Endothelial cell (in vitro differentiated cells): ENCODE measurements at places on chromosomes 12 and 14.

GRCh38 chr14:51071857-51072256 lies 23.0 kb downstream of the TRIM9 start:
- no peak for DNase-seq

GRCh38 chr14:100147691-100148464 lies 11.6 kb downstream of the DEGS2 start:
- DNase-seq, result no peak

GRCh38 chr12:116391501-116391900 lies 114.0 kb upstream of the MED13L start:
- DNase-seq, result no peak

GRCh38 chr12:121748571-121749265 lies 36.2 kb downstream of the TMEM120B start:
- DNase-seq, result no peak

- DNase-seq, result no peak
Measured at GRCh38 chr14:42572032-42572431, 965.4 kb downstream of the LRFN5 start.

- no peak for DNase-seq
Measured at GRCh38 chr12:120037851-120038250, 48.8 kb downstream of the BICDL1 start.

- no peak for DNase-seq
Measured at GRCh38 chr12:38162708-38163441, 153.7 kb upstream of the ALG10B start.

DNA sequence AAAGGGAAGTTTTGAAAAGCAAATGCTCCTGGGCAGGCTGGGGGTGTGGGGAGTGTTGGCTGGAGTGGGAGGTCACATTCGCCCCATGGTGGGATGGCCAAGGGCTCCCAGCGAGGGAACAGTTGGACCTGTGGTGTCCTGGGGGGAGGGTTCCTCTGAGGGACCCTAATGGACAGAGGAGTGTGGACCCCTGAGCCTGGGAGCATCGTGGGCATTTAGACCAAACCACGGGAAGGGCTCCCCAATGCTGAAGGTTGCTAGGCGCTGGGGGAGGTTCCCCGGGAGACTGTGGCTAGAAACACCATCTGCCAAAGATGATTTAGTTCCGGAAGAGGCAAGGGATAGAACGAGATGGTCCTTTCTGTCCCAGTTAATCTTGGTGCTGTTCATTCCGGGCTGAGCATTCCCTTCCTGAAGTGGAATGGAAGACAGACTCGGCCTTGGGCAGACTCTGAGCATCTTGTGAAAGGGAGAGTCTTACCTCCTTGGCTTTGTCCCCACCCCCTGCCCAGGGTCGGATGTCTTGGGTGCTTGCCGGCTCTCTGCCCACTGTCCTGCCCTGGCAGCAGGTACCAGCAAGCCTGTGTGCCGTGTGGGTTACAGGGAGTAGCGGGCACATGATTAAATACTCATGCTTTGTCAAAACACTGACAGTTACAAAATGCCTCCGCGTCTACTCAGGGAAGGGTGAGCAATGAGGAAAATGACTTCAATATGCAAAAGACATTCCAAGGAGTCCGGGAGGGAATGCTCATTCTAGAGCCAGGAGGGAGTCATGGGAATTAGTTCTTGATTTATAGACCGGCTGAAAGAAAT lies 215.9 kb downstream of the CACNA1C start:
- no peak for DNase-seq

GRCh38 chr14:26191671-26192070 lies 406.2 kb downstream of the NOVA1 start:
- DNase-seq, result no peak

- no peak for DNase-seq
Measured at GRCh38 chr12:45426294-45426693, 210.4 kb downstream of the ANO6 start.

DNA sequence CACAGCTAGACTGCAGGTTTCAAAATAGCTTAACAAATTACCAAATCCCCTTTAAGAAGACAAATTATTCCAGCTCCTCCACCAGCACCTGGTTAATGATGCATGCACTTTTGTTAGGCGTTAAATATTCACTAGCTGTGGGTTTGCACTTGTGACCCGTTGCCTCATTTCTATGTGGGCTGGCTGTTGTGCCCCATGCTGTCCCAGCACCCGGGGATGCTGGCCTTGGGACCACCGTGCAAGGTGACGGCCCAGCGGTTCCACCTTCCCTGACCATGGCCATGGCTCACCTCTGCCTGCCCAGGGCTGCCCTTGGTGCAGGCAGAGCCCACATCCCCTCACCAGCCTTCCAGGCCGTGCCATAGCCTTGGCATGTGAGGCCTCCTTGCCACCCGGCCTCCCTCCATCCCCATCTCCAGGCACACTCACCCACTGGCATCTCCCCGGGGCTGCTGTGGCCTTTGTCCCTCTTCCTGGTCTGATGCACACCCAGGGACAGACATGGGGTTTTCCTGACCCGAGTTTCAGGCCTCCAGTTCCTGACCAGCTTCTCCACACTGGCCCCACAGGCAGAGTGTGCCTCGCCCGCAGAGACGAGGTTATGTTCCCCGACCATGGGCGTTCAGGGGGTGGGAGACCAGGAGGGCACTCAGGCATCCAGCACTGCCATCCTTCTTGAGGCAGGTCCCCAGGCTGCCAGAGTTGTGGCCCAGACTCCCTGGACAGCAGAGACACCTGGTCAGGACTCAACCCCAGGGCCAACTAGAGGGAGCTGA lies 20.3 kb upstream of the C14orf180 start:
- DNase-seq, result no peak

DNA sequence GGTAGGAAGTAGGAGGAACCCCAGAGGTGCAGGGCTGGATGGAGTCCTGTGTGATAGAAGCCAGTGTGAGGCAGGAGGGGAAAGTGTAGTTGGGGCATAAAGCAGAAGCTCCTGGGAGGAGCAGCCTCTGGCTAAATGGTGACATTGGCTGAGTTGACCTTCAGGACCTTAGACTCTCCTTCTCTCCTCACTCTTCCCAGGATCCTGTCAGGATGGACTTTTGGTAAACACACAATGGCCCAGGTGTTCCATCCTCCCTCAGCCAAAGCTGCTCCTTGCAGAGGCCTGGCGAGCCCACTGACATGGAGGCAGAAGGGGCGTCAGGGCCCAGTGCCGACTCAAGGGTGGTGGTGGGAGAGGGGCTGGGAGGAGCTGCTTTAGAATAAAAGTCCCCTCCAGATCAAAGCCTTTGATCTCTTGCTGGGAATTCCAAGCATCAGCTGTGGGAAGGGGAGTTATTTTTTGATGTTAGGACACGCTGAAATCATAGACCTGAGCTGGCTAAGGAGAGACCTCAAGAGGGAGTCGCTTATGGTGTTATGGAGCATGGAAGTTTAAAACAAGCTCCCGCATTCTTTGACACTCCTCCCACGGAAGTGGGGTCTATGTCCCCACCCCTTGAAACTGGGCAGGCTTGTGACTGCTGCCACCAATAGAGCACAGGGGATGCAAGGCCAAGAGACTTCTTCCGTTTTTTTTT lies 44.1 kb downstream of the SMIM41 start:
- DNase-seq, result no peak

GRCh38 chr12:64665514-64665913 lies 55.2 kb downstream of the RASSF3 start:
- peak; percentile 23 for DNase-seq

GRCh38 chr12:112933129-112933505 lies 5.2 kb upstream of the OAS3 start:
- no peak for DNase-seq

GRCh38 chr14:76313852-76314251 lies 62.1 kb upstream of the ESRRB start:
- DNase-seq, result no peak

DNA sequence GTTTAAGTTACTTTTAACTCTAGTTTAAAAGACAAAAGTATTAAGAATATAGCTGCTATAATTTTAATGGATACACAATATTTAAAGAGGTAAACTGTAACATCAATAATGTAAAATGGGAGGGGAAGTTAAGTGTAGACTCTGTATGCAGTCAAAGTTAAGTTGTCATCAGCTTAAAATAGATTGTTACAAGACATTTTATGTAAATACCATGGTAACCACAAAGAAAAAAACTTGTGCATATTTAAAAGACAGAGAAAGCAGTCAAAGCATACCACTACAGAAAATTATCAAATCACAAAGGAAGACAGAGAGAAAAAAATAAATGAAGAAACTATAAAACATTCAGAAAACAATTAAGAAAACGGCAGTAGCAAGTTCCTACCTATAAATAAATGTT lies 73.3 kb downstream of the CEP128 start:
- no peak for DNase-seq

- no peak for DNase-seq
Measured at GRCh38 chr14:92321701-92322100, 1.3 kb upstream of the SLC24A4 start.

DNA sequence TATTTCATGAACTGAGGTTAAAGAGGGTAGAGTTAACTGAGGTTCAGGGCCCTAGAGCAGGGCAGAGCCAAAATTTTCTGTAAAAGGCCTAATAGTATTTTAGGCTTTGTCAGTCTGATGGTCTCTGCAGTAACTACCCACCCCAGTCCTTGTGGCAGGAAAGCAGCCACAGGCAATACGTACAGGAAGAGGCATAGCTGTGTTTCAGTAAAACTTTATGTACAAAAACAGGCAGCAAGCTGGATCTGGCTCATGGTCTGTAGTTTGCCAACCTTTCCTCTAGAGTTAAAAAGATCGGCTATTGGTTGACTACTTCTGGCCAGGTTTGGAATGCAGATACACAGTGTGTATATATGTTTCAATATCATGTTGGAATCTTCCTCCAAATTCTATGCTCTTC lies 17.2 kb downstream of the TM7SF3 start:
- no peak for DNase-seq

DNA sequence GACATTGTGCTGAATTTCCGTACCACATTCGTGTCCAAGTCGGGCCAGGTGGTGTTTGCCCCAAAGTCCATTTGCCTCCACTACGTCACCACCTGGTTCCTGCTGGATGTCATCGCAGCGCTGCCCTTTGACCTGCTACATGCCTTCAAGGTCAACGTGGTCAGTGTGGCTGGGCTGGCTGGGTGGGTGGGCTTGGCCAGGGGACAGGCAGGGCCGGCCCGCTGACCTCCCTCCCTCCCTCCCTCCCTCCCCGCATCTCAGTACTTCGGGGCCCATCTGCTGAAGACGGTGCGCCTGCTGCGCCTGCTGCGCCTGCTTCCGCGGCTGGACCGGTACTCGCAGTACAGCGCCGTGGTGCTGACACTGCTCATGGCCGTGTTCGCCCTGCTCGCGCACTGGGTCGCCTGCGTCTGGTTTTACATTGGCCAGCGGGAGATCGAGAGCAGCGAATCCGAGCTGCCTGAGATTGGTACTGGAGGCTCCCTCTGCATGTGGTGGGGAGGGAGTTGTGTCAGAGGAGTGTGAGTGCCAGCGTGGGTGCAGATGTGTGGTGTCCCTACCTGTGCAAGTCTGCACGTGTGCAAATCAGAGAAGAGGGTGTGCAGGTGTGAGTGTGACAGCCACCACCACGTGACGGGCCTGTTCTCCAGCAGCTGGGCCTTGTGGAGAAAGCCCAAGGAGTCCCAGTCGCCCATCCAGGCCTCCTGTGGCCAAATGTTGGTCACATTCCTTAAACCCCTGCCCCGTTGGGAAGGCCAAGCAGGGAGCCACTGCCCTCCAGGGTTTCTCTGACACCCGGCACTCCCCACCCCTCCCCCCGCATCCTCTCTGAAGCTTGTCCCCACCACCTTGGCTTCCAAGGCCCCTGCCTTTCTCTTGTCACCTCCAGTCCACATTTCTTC lies 5.3 kb downstream of the KCNH3 start:
- DNase-seq, result no peak
